ENCODE measurements at places on chromosomes 4 and X.

- no peak for DNase-seq
Measured at GRCh38 chrX:108001218-108001814, 19.1 kb upstream of the TEX13B start.

DNA sequence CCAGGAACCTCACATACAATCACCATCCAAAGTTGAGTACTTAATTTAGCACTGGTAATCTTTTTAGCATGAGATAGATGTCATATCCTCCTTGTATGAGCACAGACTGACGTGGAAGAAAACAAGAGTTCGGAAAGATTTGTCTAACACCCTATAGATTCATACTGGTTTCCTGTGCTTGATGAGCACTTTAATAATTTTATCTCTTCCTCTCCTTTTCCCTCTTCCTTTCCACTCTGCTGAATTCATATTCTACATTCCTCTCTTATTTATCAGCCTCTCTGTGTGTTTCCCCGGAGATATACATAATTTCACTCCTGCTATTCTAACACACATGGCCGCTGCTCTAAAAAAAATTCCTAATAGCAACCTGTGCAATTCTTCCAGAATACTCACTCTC is 273.9 kb downstream of the AFF2 start:
- no peak for DNase-seq

DNA sequence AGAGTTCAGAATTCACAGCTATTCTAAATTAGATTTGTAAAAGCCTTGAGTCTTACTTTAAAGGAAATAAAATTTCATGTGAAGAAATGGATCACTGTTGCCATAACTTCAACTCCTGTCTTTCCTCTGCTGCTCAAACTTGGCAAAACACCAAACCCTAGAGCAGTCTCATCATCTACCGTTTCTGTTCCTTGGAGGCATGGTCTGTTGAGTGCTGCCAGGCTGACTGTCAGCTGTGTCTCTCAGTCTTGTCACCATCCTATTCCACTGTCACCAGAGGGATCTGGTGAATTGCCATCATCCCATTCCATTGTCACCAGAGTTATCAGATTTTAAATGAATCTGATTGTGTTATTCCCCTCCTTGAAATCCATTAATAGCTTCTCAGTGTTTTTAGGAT is 55.6 kb downstream of the STIM2 start:
- no peak for DNase-seq

DNA sequence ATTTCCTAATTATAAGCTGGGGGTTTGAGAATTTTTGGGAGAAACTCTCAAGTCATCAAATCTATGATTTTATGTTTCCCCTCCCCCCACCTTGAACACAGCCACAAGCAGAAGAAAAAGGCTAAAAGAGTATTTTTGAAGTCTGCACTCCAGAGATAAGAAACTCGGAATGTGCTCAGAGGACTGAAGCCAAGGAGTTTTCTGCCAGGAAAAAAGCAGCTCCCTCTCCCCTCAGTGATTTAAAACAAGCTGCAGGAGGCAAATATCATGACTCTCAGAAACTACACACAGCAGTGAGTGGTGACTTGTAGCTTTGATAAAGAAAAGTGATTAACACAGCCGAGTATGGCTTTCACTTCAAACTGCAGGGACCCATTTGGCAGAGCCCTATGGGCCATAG is 800.2 kb upstream of the FTHL17 start:
- no peak for DNase-seq

GRCh38 chr4:15883610-15884243 is 54.8 kb downstream of the FGFBP1 start:
- no peak for DNase-seq

GRCh38 chrX:115350711-115351381 is 61.3 kb downstream of the LUZP4 start:
- DNase-seq = no peak

GRCh38 chrX:1185561-1185960 is 26.9 kb downstream of the CRLF2 start:
- DNase-seq = no peak

- DNase-seq = no peak
Measured at GRCh38 chr4:23897564-23898109, 7.8 kb upstream of the PPARGC1A start.

- peak; percentile 19 for DNase-seq
Measured at GRCh38 chr4:1512738-1513660, 106.8 kb upstream of the NKX1-1 start.

DNA sequence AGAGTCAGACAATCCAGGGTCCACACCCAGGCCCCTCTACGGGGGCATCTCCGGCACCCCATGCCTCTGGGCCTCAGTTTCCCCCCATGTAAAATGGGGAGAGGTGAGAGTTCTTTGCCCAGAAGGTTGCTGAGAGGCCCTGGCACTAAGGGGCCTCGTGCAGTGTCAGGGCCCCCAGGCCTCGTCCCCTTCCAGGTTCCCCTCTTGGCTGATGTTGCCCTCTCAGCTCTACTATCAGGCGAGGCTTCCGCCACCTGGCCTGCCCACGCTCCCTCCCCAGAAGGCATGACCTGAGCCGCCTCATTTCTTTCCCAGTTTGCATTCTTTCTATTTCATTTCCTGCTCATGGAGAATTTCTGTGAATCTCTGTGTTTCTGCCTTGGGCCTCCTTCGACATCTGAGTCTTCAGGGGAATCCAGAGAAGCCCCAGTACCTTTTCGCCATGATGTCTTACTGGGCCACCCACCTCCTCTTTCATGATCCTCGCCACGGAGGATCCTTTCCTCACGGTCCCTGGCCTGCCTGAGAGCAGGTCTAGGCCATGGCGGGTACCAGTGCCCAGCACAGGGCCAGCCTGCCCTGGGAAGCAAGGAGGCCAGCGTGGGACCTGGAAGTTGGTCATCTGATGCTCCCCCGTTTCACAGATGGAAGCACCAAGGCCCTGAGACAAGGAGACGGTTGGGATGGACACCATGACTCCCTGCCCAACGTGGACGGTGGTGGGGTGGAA is 21.9 kb upstream of the MRFAP1 start:
- no peak for DNase-seq

GRCh38 chr4:13267091-13267490 is 217.0 kb downstream of the RAB28 start:
- DNase-seq = no peak

- no peak for DNase-seq
Measured at GRCh38 chr4:58809948-58810347, 1699.8 kb upstream of the IGFBP7 start.

GRCh38 chr4:69056150-69056549 is 40.1 kb upstream of the UGT2B7 start:
- no peak for DNase-seq

DNA sequence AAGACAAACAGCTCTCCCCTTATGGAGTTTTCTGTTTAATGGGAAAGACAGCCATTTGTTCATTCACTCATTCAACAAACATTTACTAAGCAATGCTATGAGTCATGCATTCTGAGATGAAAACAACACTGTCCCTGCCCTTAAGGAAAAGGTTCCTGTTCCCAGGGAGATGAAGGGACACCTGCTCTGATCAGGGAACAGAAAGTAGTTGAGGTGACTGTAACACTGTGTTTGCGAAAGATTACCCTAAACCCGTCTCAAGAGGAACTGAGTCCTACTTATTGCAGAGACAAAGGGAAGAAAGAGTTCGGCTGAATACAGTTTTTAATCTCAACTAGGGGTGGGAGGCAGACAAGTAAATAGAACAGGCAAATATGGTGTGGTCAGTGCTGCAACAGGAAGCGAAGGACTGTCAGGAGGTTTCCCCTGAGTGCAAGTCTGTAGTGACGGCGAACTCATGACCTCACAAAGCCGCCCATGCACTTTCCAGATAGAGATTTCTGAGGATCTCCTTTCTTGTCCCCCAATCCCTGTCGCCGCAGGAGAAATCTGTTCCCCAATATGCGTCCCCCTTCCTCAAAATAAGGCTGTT is 712 bp downstream of the STX18 start:
- DNase-seq = no peak

DNA sequence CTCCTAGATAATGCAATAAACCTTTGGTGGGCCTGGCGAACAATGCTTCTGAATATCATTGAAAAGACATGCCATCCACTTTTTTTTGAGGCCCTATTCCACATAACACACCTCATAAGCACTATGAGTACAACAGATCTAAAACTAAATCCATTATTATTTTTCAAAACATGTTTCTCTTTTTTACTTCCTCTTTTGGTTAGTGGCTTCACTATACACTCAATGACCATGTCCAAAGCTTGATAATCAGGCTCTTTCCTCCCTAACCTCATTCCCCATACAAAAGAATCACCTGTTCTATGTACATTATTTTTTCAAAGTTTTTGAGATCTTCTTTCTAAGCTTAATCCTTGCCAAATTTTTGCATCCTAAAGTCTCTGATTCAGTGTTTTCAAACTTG is 20.4 kb upstream of the NPY2R start:
- DNase-seq = no peak

DNA sequence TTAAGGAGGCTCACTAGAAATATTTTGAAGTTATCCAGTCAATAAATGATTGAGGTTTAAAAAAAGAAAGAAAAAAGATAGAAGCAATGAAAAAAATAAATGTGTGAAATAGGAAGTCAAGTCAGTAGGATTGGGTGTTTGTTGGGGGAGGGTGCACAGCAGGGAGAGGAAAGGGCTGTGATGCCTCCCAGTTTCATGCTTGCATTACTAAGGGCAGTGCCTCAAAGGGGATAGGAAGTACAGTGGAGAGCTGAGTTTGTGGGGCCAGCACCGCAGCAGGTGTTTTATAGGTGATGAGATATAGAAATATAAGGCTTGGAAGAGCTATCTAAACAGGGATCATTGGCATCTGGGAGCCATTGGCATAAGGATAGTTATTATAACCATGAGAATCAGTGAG is 919.2 kb downstream of the STIM2 start:
- DNase-seq = no peak

DNA sequence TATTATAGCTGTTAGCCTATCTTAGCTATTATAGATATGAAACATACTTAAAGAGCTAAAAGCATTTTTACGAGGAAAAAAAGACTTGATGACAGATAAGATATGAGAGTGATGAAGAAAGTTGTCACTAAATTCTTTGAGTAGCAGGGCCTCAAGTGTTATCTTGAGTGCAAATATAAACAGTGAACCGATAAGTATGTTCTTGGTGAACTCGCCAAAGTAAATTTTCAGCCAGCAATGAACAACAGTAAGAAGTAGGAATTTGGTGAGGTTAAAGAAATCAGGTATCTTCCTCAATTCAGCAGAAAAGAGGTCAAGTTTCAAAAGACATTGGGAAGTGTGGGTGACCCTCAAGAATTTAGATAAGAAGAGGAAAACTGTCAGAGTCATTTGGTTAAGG is 471.8 kb upstream of the FTHL17 start:
- no peak for DNase-seq

GRCh38 chr4:171876636-171877035 is 63.4 kb downstream of the GALNTL6 start:
- no peak for DNase-seq

DNA sequence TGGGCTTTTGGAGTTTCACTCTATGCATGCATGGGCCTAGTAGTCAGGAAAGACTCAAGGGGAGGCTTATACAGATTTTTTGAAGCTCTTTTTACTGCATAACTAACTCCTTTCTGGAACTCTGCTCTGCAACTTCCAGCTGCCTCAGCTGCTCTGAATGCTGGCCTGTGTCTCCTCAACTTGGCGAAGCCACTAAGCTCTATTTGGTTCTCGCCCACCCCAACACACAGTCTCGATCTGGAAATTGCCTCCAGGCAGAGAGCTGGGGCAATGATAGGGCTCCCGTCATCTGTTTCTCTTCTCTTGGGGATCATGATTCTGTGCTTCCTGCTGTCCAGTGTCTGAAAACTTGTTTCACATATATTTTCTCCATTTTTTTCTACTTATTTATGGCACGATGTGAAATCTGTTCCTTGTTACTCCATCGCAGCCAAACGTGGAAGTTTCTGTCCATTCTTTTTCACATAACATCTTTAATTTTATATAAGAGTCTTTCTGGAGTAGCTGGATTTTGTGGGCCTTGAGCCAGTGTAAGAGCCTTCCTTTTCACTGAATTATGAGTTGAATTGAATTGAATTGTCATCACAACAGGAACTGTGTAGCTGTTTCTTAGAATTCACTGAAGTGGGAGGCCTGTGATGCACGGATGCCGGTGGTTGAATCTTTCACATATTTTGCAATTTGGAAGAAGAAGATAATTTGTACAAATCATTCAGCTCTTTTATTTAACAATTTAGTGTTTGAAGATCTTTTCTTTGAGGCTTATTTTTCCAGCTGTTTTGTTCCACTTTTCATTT is 9.0 kb downstream of the ZNF275 start:
- DNase-seq = no peak

- DNase-seq = no peak
Measured at GRCh38 chrX:39176105-39176504, 374.8 kb downstream of the MID1IP1 start.

DNA sequence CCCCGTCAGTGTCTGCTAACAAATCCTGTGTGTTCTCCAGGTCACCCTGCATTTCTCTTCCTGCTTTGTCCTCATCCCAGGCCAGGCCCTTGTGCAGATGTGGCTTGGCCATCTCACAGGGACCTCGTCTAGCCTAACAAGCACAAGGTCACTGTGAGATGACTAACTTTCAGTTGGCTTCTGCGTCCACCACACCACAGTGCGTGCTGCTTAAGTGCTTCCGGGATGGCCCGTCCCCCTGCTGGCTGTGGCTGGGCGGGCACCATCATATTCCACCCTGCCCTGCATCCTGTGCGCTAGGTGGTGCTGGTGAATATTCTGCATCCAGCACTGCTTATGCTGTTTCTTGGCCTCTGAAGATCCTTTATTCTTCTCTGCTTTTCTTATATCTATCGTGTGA is 33.8 kb downstream of the RBBP7 start:
- no peak for DNase-seq

DNA sequence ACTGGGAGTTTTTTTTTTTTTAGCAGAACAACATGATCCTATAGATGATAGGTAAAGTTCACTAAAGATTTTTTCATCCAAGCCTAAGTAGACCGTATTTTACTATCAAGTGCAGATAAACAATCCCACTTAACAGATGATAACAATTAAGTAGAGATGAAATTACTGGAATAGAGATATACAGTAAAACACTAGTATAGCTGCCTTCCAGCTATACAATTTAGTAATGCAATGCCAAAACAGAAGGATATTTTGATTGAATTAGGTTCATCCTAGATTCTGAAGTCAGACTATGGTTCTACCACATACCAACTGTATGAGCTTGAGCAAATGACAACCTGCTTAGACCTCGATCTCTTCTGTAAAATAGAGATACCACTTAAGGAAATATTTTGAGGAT is 24.3 kb downstream of the KLHL8 start:
- DNase-seq = no peak

DNA sequence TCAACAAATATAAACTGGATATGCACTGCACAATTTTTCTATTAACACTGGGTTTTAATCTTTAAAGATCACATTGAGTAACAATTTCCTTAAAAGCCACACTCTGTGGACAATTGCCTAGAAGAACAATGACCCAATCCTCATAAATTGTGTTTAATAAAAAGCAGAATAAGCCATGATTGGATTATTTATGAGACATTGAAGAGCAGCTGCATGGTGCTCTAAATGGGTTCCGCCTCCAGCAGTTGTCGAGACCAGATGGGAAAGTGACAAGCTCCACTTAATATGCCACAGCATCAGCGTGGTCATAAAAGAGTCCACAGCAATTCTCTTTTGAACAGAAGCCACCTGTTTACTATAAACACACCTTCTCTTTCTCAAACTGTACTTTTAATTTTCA is 635.2 kb upstream of the FRG1 start:
- no peak for DNase-seq

- DNase-seq = no peak
Measured at GRCh38 chr4:173464481-173464880, 65.5 kb downstream of the HAND2 start.
